RPMI8226 (cell line): ENCODE measurements at places on chromosomes 2 and 18.

- DNase-seq: no peak
Observed at GRCh38 chr2:150689590-150689989, 202.1 kb upstream of the RND3 start.

- no peak for DNase-seq
Observed at GRCh38 chr18:35582899-35583558, 1.5 kb downstream of the GALNT1 start.

- no peak for DNase-seq
Observed at GRCh38 chr2:190990132-190990531, 23.8 kb downstream of the STAT1 start.

DNA sequence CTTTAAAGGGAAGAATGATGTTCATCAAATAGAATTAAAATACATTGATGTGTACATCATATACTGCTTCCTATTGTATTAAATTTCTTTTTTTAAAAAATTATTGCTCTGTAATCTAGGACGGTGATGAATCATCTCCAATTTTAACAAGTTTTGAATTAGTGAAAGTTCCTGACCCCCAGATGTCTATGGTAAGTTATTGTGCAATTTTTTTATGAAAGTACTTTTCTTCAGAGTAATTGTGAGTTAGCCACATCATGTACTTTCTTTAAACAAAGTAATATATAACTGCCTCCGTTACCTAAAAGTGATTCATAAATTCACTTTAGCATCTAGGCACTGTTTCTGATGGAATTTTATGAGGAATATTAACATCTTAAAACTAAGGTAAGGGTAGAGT, 38.1 kb downstream of the PIK3C3 start:
- DNase-seq: no peak

DNA sequence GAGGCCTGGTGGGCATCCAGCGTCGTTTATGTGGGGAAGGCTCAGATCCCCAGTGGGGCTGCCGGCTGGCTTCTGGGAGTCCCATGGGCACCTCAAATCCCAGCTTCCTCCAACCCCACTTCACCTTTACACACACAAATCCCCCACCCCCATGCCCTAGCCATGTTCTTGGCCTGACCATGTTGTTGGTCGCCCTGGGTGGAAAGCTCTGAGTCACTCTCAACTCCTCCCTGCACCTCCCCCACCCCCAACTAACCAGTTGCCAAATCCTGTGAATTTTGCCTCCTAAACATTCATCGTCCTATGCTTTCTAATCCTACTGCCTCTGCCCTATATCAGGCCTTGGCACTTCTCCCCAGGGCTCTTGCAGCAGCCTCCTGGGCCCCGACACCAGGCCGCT, 6.4 kb downstream of the TNS1 start:
- no peak for DNase-seq

DNA sequence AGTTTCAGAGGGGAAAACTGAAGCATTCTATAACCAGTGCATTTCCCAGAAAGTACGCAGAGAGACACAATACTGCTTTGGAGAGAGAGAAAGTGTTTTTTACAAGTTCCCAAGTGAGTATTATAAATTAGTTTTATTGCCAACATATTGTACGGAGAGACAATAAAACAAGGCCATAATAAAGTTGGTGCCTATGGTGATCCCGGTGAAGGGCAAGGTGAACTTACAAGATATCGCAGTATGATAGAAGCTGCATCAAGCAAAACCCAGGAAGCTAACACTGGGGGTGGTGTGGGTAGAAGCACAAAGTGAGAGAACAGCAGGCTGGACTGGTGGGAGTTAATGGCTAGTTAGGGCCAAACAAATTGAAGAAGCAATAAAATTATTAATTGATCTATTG, 7.5 kb downstream of the TMSB10 start:
- DNase-seq: no peak

DNA sequence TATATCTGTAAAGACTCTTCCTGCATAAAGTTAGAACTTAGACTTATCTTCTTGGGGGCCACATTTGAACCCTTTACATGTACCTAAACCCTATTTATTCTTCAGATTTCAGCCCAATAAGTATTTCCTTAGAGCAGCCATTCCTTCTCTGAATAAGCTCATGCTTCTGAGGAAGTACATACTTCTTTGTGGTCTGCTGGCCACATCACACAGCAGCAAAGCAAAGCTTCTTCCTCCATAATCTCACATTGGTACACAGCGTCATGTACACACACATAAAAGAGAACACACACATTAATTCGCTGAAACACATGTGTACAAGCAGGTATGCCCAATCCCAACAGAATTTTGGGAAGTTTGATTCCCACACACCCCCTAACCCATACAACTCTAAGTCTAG, 331.0 kb downstream of the CDH2 start:
- no peak for DNase-seq

DNA sequence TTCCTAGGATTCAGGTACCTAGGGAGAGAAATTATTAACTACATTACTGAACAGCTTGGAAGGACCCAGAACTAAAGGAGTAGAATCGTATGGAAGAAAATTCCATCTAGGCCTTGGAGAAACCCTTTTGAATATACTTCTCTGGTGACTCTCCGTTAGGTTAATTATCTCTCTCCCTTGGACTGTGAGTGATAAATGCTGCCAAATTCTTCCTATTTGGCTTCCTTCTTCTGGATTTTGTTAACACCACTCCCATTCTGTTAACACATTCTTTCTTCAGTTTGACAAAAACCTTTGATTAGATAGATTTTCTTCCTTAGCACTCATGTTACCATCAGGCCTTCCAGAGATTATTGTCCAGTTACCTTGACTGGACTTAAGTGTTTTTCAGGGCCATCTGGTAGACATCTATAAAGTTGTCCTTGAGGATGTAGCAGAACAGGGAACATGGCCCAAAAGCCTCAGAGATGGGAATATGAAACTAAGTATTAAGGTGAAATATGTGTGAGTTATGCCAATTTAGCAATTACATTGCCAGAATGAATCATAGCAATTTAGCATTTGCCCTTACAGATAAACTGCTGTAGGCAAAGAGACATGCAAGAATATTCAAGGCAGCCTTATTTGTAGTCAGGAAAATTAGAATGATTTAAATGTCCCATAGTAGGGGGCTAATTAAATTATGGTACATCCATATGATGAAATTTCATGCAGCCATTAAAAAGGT, 6.7 kb downstream of the CYP27A1 start:
- no peak for DNase-seq

DNA sequence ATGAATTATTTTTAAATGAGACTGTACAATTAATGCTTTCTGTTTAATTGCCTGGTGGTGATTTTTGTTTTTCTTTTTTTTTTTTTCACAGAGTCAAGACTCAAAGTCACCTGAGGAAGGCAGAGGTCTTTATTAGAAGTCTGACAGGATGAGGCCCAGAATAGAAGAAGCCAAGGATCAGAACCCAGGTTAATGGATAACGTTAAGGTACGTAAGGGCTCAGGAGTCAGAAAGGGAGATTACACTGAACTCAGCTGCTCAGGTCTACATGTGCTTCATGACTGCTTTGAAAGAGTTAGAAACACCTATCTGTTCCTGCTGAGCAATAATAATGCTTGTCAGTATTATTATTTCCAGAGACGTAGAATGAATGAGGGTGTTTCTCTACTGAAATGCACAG, 196.5 kb downstream of the LRATD1 start:
- no peak for DNase-seq

DNA sequence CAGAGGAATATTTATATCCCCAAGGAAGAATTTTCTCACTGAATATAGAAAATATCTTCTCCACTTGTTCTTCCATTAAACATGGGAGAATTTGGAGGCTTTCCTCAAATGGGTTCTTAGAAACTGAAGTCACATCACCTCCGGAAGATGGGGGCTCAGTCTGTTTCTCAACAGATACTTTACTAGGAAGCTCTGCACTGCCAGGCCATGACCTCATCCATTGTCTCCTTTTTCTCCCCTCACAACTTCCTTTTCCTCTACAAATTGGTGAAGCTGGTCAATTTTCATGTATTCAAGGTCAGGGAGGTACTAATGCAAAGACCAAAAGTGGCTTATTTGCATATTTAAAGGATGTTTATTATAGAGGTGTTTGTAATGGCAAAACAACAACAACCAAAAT, 173.1 kb downstream of the RNF152 start:
- DNase-seq: no peak

DNA sequence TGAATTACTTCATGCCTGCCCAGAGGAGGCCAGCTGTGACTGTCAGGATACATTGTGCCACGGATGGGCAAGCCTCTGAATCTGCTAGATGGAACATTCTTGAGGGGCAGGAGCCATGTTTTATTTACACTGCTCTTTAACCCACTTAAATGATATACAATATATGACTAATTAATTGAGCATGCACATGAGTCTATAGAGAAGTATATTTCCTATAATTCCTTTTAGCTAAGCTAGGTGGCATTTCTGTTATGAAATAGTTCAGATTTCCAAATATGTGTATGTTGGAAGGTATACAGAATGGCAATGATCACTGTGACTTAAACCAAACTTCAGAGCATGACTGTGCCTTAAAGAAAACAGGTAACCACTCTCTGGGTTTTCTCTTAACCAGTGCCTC, 131.7 kb downstream of the RAB3GAP1 start:
- no peak for DNase-seq
